ENCODE measurements at places on chromosomes 1 and 21.

GRCh38 chr1:213376862-213377372 lies 325.9 kb downstream of the RPS6KC1 start:
- no peak for DNase-seq

DNA sequence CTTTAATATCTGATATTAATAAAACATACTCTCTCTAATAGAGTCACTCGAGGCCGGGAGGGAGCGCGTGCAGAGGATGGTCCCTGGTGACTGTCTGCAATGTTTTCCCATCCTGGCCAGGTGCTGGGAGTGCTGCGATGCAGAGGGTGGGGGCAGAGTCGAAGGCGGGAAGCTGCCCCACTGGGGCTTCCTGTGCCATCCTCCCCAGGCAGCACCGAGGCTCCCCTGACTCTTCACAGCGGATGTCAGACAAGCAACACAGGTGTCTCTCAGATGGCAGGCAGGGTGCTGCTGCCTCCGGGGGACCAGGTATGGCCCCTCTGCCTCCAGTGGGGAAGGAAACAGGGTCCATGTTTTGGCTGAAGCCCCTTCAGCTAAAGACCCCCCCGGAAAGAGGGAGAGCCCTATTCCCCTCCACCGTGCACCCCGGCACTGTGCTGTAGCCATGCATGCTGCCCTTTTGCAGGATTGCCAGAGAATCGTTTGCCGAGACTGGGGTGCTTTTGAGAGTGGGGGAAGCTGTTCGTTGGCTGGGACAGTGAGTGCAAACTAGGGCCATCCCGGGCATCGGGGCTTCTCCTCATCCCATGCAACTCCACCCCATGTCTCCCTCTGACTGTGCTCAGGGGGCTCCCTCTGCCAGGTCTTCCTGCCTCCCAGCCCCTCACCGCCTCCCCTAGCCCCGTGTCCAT lies 32.1 kb upstream of the TTC34 start:
- DNase-seq: no peak

DNA sequence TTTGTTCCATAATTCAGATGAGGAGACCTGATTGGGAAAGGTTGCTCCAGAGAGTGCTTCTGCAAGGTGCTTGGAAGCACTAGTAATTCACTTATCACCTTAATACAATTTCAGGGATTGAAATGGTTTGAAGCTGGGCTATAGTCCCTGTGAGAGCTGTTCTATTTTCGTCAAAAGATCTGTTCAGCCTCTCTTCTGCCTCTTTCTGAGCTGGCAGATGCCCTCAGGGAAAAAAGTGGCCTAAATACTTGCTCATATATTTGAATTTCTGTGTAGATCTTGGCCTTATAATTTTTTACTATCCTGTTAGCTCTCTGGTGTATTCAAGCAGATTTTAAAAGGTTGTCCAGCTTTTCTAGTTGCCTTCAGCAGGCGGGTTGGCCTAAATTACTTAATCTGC lies 22.3 kb downstream of the C1orf146 start:
- no peak for DNase-seq

- no peak for DNase-seq
These were observed 6.7 kb downstream of the C1QTNF12 start for GRCh38 chr1:1239614-1240347.
